ENCODE measurements at places on chromosomes 3 and 15.

- DNase-seq, result no peak
Observed at GRCh38 chr3:50610181-50610971, 1.2 kb downstream of the CISH start.

- DNase-seq, result peak; percentile 49
Observed at GRCh38 chr15:31080591-31081014, 20.9 kb downstream of the TRPM1 start.

DNA sequence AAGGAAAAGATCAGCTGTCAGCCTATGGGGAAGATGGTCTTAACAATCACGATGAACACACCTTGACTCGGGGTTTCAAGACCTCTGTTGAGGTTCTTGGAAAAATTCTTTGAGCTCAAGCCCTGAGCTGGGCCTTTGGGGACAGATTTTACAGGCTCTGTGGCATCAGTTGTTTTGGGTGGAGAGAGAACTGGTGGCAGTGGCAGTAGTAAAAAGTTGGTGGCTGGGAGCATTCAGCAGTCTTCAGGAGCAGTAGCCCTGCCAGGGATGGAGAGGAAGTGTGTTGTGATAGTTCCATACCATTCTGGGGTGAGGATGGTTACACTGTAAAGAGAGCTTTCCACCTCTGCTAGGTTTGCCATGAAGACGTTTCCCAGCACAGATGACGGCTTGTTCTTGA is 4.9 kb upstream of the KY start:
- DNase-seq, result no peak

DNA sequence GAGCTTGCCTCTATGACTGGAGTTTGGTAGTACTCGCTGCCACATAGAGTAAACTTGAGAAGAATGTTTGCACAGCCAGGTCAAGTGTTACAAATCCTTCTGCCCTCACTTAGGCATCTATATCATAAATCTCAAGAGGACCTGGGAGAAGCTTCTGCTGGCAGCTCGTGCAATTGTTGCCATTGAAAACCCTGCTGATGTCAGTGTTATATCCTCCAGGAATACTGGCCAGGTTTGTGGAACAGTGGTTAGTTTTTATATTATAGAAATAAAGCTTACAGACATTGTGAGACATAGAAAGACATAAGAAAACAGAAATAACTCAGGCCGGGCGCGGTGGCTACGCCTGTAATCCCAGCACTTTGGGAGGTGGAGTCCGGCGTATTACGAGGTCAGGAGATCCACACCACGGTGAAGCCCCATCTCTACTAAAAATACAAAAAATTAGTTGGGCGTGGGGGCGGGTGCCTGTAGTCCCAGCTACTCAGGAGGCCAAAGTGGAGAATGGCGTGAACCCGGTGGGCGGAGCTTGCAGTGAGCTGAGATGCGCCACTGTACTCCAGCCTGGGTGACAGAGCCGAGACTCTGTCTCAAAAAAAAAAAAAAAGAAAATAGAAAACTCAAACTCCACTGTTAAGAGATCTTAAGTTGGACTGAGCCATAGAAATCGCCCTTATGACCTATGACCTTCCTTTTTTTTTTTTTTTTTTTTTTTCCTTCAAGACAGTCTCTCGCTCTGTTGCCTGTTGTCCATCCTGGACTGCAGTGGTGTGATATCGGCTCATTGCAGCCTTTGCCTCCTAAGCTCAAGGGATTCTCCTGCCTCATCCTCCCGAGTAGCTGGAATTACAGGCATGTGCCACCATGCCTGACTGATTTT is 2.2 kb downstream of the RPSA start:
- no peak for DNase-seq

DNA sequence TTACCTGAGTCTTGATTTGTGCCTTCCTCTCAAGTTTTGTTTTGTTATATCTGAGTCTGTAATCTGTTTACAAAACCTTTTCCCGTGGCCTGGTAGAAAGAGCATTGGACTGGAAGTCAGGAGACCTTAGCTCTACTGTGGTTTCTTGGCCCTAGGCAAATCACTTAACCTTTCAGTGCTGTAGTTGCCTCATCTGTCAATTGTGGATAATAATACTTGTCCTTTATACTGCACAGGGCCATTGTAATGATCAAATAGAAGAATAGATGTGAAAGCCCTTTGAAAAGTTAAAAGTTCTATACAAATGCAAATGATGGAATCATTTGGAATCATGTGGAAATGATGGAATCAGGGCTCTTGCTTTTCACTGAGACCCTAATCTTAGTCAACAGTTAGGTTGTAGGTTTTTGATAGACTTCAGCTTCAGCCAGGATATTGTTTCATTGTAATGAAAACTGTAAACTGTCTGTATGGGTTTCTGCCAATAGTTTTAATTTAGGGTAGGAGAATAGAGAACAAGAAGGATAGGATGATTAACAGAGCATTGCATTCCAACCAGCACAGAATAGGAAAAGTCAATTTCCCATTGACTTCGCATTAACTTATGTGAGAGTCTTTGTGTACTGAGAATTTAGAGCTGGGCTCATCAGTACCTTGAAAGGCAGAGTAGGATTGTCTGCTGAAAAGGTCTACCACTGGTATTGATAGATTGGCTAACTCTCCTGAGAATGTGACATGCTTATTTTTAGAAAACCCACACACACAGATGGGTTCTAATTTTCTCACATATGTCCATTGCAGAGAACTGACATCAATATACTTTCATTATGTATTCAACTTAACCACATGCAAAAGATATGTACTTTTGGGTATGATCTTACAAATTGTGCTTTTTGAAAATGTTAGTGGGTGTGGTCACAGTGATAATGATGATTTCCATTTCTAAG is 21.8 kb downstream of the MAP2K5 start:
- DNase-seq, result no peak

DNA sequence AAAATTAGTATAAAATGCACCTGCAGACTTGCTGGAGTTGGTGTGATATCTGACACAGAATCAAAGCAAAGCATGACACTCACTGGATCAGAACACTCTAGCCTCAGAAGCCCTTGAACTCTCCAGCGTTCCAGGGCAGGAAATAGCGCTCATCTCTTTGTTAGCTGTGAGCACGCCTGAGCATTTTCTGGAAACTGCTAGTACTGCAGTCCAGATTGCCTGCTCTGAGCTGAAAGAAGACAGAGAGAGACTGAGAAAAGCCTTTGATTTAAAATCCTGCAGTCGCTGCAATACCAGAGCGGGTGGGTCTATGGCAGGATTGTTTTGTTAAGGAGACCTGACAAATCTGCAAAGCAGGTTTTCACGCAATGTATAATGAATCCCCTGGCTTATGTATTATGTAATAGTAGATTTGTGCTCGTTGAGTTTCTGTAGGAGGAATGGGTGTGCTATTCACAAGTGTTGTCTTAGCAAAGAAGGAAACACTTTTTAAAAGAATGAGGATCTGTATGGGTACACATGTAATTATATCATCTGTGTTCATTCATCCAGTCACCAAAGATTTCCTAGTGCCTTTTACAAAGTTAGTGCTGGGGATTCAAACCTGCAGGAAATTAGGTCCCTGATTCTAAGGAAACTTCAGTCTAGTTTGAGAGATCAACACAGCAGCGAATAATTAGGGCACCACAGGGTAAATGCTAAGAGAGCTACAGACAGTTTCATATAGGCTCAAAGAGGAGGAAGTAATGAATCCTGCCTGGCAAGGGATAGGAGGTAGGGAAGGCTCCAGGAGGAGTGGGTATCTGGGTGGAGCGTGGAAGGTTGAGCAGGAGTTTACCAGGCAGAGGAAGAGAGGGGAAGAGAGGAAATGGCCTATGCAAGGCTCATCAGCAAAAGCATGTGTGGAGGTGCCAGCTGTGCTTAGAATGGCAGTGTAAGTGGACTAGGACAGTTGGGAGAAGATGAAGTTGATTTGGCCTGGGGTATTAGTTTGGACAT is 26.1 kb upstream of the MGLL start:
- DNase-seq, result peak; percentile 82

Measured in globus pallidus (tissue), 1 donor.